ENCODE measurements at places on chromosomes 5 and 9.

- no peak for DNase-seq
Measured at GRCh38 chr5:94102849-94103248, 361.4 kb upstream of the POU5F2 start.

- DNase-seq = no peak
Measured at GRCh38 chr5:51131266-51131665, 252.0 kb upstream of the ISL1 start.

- no peak for DNase-seq
Measured at GRCh38 chr5:82765765-82766164, 311.4 kb downstream of the TMEM167A start.

GRCh38 chr5:88887342-88887741 lies 4.4 kb upstream of the MEF2C start:
- DNase-seq = no peak

GRCh38 chr5:5340206-5340729 lies 82.2 kb upstream of the ICE1 start:
- DNase-seq = peak; percentile 100

DNA sequence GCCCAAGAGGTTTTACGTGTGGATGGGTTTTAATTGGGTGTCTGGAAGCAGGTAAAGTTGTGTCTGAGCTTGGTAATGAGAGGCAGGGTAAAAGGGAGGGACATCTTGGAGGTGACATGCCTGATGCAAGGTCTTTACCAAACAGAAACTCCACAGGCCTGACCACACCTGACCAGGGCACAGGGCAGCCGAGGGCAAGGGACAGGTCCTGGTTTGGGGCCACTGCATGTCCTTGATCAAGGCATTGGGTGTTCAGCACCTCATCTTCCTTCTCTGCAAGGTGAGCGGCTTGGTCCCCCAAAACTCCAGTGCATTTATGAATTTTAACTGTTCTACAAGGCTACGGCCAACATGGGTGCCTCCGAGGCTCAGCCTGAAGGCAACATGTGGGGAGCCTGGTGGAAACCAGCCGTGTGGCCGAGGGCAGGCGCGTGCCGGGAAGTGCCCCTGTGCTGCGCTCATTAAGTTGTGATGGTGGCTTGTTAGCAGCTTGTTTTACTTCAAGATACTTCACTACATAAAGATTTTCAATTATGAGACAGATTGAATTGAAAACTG lies 30.7 kb upstream of the LPCAT1 start:
- DNase-seq = no peak

- DNase-seq = no peak
Measured at GRCh38 chr9:75876999-75877640, 13.4 kb upstream of the PCSK5 start.

GRCh38 chr9:134814598-134815215 lies 65.9 kb upstream of the FCN2 start:
- DNase-seq = no peak

- DNase-seq = no peak
Measured at GRCh38 chr5:159199225-159199624, 10.1 kb downstream of the RNF145 start.

All from fibroblast of skin of left quadriceps (primary cell).